NCI-H2029 (cell line): ENCODE measurements at places on chromosomes 11 and 22.

DNA sequence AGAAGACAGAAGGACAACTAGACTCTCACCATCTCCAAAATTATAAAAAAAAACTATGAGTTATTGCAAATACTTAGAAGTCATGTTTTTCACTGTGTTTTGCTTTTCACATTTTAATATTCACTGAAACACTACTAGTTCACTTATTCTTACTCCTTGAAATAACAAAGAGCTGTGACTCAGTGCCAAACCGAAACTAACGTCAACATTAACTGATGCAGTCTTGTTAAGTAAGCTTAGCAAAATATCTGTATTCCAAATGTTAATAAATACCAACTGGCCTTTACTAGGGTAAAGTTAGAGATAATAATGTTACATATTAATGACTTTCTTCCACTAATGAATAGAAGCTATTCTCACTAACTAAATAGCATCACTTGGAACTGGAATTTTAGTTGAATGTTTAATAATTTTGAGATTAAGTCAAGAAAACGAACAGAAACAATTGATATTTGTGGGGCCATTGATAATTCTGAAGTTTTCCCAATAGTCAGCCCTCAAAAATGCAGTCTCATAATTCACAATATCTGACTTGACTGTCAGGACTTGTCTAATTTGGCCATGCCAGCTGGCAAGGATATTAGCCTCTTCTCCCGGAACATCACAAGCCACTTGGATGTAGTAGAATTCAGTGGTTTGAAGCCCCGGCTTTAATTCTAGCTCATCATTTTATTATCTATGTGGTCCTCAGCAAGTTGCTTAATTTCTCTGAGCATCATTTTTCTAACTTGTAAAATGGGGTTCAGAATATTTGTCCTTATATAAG lies 230.1 kb upstream of the DDI1 start:
- DNase-seq: no peak

GRCh38 chr11:33334627-33335026 lies 77.4 kb downstream of the HIPK3 start:
- no peak for DNase-seq

DNA sequence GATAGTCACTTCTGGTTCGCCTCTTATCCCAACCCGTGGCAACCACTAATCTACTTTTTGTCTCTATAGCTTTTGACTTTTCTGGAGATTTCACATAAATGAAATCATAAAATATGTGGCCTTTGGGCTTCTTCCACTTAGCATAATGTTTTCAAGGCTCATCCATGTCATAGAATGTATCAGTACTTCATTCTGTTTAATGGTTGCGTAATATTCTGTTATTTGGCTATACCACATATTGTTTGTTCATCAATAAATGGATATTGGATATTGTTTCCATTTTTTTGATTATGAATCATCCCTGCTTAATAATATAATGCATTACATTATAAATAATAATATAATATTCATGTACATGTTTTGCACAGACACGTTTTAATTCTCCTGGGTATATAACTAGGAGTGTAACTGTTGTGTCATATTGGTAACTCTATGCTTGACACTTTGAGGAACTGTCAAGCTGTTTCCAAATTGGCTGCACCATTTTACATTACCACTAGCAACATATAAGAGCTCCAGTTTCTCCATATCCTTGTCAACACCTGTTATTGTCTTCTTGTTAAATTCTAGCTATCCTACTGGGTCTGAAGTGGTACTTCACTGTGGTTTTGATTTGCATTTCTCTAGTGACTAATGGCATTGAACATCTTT lies 181.5 kb downstream of the CADM1 start:
- no peak for DNase-seq

DNA sequence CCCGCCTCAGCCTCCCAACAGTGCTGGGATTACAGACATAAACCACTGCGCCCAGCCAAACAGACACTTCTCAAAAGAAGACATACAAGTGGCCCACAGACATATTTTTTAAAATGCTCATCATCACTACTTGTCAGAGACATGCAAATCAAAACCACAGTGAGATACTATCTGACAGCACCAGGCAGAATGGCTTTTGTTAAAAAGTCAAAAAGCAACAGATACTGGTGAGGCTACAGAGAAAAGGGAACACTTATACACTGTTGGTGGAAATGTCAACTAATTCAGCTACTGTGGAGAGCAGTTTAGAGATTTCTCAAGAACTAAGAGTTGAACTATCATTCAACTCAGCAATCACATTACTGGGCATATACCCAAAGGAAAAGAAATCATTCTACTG lies 67.0 kb downstream of the ARHGAP20 start:
- DNase-seq: no peak

- DNase-seq: no peak
Measured at GRCh38 chr22:45552580-45553350, 50.1 kb downstream of the FBLN1 start.

- DNase-seq: no peak
Measured at GRCh38 chr22:20052309-20053259, 27.5 kb upstream of the DGCR8 start.

DNA sequence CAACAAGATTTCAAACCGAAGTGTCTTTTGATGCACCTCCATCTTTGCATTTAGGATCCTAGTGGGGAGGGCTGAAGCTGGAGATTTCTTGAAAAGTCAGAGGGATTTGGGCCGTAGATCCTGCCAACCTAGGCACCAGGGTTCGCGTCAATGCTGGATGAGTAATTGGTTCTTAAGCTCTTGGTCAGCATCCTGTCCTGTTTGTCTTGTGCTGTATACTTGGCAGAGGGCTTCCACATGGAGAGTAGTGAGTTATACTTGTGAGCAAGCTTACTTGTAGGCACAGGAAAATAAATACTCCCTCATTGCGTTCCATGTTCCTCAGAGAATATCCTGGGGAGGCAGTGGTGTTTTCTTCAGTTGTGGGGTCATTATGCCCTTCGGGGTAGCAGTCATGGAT lies 12.6 kb downstream of the INSC start:
- no peak for DNase-seq

- no peak for DNase-seq
Measured at GRCh38 chr11:61549662-61550568, 31.0 kb downstream of the SYT7 start.

DNA sequence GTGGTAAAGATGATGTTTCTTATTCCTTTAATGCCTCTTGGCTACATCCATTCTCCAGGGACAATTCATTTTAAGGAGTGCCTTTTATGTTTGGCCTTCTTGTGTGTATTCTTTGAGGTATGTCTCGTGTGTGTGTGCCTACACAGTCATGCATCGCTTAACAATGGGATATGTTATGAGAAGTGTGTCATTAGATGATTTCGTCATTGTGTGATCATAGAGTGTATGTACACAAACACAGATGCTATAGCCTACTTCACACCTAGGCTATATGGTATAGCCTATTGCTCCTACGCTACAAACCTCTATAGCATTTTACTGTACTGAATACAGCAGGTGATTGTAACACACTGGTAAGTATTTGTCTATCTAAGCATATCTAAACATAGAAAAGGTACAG lies 23.0 kb downstream of the ZNF202 start:
- DNase-seq: no peak

GRCh38 chr11:63908631-63909401 lies 8.1 kb downstream of the RCOR2 start:
- no peak for DNase-seq

GRCh38 chr11:112511271-112511670 lies 250.6 kb upstream of the PLET1 start:
- no peak for DNase-seq

- DNase-seq: no peak
Measured at GRCh38 chr11:79193663-79194310, 247.0 kb downstream of the TENM4 start.

DNA sequence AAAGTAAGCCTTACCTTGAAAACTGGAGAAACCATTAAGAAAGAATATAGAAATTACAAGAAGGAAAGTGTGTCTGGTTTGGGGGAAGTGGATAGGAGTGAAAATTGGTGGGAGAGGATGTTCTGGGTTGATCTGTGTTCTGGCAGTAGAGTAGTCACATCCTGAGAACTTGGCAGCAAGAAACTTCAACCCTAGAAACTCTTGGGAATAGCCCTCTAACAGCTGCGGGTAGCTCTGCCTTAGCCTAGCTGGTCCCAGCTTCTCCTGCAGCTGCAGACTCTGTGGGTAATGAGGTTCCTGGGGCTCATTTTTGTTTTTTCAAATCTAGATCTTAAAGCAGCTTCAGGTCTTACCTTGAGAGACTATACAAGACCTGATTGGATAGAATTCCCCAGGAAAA lies 24.2 kb upstream of the OR6X1 start:
- DNase-seq: no peak
